ENCODE measurements at places on chromosomes 6 and 20. TPM values are rescaled to one million over a fixed set of nuclear protein-coding genes. Genes with fewer than 3 reads are reported as not detected.

IL17A gene
- polyA plus RNA-seq = not detected

VSTM2L gene
- polyA plus RNA-seq = 0.25 TPM

DNA sequence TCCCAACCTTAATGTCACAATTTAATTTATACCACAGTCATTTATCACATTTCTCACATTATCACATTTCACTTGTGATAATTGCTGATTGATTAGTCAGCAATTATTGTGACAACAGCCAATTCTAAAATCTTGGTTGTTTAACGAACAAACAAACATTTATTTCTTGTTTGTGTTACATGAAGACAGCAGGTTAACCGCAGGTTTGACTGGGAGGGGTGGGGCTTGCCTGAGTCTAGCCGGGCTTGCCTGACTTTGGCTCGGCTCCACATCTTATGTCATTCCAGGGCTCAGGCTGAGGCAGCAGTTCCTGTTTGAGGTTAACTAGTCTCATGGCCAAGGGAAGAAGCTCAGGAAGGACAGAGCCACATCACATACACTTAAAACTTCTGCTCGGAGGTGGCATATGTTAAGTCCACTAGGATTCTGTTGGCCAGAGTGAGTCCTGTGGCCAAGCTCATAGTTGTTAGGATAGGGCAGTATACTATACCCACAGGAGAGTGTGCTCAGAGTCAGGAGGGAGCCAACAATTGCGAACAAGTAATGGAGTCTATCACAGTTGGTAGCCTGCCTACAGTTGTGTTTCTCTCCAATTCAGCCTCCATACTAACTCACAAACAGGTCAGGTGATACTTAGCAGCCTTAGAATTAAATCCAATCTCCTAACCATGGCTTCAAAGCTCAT lies 90.0 kb upstream of the IFNGR1 start:
- peaks cover 4% of the 10 kb centered on the region for H3K27me3 ChIP-seq
- H3K36me3 ChIP-seq = no peaks in the 10 kb centered on the region
- H3K4me3 ChIP-seq = no peak overlapping the region
- no peak overlapping the region for H3K27ac ChIP-seq
- peak; percentile 74 for DNase-seq

GRCh38 chr20:9993137-9993536 lies 41.6 kb upstream of the ANKEF1 start:
- H3K27ac ChIP-seq = no peak overlapping the region
- no peak overlapping the region for H3K4me3 ChIP-seq
- DNase-seq = no peak
- peaks cover 2% of the 10 kb centered on the region for H3K27me3 ChIP-seq
- no peaks in the 10 kb centered on the region for H3K36me3 ChIP-seq

DNA sequence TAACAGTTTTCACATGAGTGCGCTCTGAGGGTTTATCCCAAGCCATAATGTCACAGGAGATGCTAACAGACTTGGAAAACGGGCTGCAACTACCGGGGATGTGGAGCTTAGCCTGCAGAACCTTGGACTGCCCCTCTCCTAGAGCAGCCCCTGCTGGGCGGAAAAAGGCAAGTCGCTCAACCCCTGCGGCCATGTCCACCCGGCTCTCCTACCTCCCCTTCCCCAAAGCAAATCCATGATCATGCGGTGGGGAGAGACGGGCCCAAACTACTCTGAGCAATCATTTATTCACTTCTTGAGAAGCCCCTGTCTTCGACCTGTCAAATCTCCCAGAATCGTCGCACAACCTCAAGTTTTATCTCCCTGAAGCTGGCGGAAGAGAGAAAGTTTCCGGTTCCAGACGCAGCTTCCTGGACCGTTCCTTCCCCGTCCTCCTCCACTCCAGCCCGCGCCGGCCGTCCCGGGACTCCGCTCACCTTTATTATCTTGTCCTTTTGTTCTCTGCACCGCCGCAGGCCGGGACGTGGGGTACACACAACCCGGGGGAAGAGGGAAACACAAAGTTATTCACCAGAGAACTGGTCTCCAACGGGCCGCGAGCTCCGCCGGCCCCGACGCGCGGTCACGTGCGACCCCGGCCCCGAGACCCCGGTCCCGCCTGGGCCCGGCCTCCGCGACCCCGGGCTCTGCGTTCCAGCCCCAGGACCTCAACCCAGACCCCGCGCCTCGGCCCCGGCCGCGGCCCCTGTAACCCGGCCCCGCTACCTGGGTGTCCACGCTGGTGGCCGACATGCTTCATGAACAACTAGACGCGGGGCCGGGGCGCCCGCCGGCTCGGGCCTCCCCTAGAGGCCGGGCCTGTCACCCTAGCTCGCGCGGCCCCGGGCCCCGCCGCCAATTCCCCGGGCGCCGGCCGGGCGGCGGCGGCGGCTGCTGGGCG lies 560 bp downstream of the YTHDF1 start:
- H3K36me3 ChIP-seq = peaks cover 13% of the 10 kb centered on the region
- H3K27me3 ChIP-seq = no peaks in the 10 kb centered on the region
- DNase-seq = peak; percentile 66
- H3K4me1 ChIP-seq = peaks cover 13% of the 10 kb centered on the region
- H3K27ac ChIP-seq = peak overlapping the region; percentile 79

- no peak overlapping the region for H3K27ac ChIP-seq
- H3K36me3 ChIP-seq = no peaks in the 10 kb centered on the region
- H3K27me3 ChIP-seq = no peaks in the 10 kb centered on the region
Observed at GRCh38 chr20:32282461-32282860, 5.0 kb downstream of the KIF3B start.

DNA sequence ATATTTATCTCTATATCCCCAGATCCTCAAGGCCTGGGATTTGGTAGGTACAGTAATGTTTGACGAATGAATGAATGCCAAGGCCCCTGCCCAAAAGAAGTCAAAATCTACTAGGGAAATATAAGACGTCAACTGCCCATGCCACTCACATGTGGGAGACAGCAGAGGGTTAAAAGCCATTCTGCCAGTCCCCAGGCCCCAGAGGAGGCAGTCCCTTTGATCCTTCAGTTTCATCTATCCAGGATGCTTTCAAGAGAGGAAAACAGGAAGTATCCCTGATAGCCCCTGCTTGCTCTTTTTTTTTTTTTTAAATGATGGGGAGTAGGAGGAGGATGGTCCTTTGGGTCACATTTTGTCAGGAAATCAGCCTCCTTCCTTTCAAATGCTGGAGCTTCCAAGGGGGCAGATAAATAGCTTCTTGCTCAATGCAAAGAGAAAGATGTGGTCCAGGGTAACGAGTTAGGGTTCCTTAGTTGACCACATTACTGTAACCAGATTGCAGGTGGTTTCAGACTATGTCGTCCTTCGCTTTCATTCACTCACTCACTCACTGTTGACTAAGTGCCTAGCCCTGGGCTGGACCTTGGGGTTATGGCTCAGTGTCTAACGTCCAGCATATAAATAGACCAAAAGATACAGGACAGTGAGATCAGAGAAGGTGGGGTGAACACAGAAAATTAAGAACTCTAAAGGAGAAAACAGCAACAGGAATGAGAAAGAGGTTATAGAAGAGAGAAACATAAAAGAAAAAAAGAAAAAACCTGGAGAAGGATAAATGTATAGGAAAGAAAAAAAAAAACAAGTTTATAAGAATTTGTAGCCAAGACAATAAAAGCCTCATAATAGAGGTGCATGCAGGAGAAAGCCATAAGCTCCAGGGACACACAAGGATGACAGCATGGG lies 64.6 kb upstream of the PIM1 start:
- H3K4me3 ChIP-seq = no peak overlapping the region
- DNase-seq = no peak
- H3K27ac ChIP-seq = no peak overlapping the region
- no peaks in the 10 kb centered on the region for H3K27me3 ChIP-seq
